NCI-H2171 treated with DMSO at 0.1 percent for 48 hours (cell line): ENCODE measurements at places on chromosomes 6 and 20.
A peak's percentile ranks its signal among the peaks of the same experiment; 100 is the strongest.

GRCh38 chr6:65701325-65701724, 5.7 kb downstream of the EYS start:
- DNase-seq: no peak

DNA sequence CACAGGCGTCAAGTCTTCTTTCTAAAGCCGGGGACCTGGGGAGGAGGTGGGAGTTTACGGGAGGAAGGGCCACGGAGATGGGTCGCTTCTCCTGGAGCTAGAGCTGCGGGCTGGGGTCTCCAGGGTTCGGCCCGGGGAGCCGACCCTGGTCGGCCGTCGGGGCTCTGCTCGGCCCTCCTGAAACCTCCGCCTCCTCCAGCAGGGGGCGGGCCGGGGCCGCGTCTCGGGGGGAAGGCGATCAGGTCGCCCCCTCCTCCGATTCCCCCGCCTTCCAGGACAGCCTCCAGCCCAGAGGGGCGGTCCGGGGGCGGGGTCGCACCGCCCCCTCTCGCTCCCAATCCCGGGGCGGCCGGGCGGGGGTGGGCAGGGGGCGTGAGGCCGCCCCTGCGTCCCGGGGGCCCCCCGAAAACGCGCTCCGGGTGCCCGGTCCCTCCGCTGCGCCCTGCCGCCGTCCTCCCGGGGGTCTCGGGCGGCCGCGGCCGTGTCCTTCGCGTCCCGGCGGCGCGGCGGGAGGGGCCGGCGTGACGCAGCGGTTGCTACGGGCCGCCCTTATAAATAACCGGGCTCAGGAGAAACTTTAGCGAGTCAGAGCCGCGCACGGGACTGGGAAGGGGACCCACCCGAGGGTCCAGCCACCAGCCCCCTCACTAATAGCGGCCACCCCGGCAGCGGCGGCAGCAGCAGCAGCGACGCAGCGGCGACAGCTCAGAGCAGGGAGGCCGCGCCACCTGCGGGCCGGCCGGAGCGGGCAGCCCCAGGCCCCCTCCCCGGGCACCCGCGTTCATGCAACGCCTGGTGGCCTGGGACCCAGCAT, at the start of gene CEBPB:
TSS of gene CEBPB (plus strand) at position 580 of the 814 bp plus-strand sequence. CDS start at position 784, 204 bp downstream.
- peak; percentile 78 for DNase-seq

- no peak for DNase-seq
Measured at GRCh38 chr20:50286174-50286511, 95.5 kb downstream of the CEBPB start.

DNA sequence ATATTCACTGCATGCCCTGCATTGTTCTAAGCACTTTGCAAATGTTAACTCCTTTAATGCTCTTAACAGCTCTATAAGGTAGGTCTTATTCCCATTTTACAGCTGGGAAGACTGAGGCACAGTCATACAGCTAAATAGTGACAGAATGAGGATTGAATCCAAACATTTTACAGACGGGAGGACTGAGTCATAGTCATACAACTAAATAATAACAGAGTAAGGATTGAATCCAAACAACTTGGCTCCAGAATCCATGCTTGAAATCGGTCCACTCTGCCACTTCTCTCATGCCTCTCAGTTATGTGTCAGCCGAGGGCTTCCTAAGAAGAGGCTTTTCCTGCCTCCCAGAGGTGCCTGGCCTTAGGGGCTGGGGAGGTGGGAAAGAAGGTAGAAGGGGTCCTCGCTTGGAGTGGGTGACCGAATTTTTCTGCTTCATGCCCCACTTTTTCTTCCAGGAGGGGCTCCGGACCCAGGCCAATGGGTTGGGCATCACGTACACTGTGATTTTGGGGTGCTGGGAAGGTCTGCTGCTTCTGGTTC, 137.4 kb upstream of the RNF24 start:
- DNase-seq: no peak

GRCh38 chr6:145531032-145531431, 204.3 kb downstream of the EPM2A start:
- DNase-seq: no peak

DNA sequence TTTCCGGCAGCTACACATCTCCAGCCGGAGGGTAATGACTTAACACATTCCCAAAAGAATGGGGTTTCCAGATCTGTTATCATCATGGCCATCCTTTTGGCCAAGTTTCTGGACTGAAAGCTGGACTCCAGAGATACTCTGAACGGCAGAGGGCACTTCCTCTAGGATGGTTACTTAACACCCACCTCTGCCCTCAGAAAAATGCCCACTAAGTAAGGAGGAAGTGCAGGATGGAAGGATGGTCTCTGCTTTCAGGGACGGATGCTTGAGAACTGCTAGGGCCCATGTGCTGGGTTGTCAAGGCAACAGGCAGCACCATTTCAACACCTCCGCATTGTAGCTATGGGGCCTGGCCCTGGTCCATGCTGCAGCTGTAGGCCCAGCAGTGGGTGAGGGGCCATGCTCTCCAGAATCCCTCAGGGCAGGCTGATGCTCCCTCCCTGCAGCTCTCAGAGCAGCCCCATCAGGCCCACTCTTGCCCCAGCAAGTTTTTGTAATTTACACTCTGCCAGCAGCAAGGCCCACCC, 16.5 kb upstream of the TGM3 start:
- no peak for DNase-seq

DNA sequence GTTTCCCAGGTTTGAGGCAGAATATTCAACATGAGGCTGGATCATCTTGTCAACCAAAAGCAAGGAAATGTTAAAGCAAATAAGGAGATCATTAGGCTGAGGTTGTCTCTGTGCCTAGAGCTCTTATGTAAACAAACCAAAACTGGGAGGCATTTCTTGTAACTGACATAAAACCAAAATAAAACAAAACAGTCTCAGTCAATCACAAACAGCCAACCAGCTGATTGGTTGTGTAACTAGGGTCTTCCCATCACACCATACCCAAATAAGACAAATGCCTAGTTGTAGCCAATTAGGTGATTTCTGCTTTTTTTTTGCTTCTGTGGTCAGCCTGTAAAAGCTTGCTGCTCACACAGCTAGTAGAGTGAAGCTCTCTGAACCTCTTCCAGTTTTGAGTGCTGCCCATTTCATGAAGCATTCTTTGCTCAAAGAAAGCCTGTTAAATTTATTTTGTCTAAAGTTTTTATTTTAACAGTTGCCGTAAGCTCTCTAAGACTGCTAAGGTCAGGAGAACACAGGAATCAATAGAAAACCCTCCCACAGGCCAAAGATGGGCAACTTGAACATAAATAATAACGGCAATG, 8.9 kb upstream of the FITM2 start:
- DNase-seq: no peak

- peak; percentile 48 for DNase-seq
Measured at GRCh38 chr6:131923356-131923755, 27.8 kb downstream of the CCN2 start.
